ENCODE measurements at places on chromosomes 4 and X.

- no peak for DNase-seq
Measured at GRCh38 chr4:82989575-82990429, 20.8 kb downstream of the LIN54 start.

DNA sequence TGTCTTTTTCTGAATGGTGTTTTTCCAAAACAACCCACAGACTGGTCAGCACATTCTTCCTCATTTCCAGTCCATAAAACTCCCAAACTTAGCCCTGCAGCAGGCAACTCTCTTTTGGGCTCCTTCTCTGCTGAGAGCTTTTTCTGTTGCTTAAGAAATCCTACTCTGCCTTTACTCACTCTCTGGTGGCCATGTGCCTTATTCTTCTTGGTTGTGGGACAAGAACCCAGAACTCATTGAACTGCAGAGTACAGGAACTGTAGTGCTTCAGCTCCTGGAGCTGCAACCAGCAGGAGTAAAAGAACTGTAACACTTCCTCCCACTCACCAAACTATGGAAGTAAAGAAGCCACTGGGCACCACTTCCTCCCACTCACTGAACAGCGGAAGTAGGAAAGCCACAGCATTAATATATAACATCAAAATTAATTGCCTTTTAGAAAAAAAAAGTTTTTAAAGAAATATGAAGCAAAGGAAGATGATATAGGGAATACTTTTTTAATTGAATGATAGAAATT is 864.1 kb upstream of the PCDH10 start:
- no peak for DNase-seq

- DNase-seq, result no peak
Measured at GRCh38 chrX:75228854-75229253, 45.0 kb upstream of the UPRT start.

DNA sequence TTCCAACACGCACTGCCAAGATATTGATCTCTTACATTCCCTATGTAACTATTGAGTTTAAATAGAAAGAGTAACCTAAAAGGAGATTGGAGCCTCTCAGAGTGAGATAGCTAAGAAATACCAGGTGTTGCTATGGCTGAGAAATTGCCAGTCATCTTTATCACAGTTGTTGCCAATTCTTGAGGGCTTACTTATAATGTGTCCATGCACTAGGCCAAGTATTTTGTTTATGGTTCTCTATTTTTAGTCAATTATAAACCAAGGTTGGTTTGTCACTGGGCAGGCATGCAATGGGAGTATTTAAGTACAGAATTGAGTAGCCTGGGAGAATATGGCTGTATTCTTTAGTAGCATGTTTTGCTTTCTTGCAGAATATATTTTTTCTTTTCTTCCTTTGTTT is 201.6 kb downstream of the TEX13A start:
- no peak for DNase-seq

GRCh38 chr4:172927096-172927814 is 241.4 kb upstream of the GALNT7 start:
- DNase-seq, result no peak

- no peak for DNase-seq
Measured at GRCh38 chr4:125986307-125986706, 671.6 kb downstream of the FAT4 start.
